GM13977 (cell line): ENCODE measurements at places on chromosomes 3 and 15.

- DNase-seq, result no peak
Observed at GRCh38 chr3:29274667-29275066, 6.2 kb upstream of the RBMS3 start.

DNA sequence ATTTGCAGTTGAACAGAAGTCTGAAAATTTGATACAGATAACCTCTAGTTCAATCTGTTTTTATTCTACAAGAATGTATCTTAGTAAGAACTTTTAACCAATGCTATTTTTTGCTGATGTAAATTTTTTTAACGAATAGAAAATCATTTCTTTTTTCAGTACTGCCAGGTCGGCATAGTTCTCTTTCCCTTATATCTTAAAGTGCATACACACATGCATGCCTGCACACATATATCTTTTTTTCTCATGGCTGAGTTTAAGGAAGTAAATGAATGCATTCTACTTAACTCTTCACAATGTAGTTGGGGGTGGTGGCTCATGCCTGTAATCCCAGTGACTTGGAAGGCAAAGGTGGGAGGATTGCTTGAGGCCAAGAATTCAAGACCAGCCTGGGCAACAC, 48.4 kb downstream of the BLM start:
- no peak for DNase-seq

DNA sequence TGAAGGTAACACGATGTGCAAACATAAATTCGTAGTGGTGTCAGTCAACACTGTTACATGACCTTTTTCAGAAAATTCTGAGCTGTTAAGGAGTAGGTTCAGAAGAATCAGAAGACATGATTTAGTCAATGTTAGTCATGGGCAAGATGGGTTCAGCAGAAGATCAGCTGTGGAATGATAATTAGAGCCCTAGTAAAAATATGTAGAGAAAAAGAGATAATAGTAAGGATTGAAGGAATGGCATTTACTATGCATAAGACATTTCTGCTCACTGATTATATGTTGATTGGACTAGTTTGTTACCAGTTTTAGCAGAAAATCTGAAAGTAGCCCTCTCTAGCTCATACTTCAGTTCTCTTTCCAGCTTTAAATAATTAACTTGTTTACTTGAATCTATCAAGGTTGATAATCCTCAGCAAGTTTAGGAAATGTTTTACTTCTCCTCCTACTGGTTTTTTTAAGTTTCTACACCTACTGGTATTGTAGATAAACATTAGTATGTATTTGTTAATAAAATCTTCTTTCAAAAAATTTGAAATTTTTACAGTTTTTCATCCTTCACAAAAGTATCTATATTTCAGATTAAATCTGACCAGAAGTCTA, 98.6 kb downstream of the ALCAM start:
- no peak for DNase-seq

DNA sequence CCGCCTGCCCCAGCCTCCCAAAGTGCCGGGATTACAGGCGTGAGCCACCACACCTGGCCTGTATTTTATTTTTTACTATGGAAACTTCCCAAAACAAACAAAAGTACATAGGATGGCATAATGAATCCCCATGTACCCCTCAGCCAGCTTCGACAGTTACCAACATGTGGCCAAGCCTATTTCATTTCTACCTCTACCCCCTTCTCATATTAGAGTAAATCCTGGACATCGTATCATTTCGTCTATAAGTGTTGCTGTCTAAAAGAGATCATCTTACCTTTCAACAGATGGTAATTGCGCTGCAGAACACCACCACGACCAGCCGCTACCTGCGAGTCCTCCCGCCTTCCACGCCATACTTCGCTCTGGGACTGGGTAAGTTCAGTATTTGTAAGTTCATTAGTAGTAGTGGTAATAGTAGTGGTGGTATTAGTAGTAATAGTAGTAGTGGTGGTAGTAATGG, 44.9 kb downstream of the DLEC1 start:
- no peak for DNase-seq

GRCh38 chr3:193929921-193930646, 205.9 kb upstream of the HES1 start:
- no peak for DNase-seq

DNA sequence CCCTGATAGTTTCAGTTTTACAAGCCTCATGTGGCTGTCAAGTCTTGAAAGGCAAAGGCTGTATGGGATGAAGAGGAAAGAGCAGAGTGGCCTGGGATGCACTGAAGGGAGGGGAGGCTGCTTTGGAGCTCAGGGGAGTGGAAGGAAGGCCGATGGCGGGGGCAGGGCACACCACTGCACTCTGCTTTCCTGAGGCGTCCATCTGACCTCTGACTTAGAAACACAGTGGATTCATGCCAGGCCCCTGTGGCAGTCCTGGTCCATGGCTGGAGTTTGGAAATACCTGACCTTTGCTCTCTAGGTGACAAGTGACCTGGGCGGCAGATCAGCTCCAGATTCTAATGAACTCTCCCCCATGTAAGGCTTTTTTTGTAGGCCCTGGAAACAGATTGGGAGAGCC, 19.0 kb downstream of the FAH start:
- DNase-seq, result no peak

- DNase-seq, result no peak
Observed at GRCh38 chr3:170753421-170754310, 116.3 kb downstream of the RPL22L1 start.

GRCh38 chr3:18007980-18008379, 265.5 kb upstream of the TBC1D5 start:
- no peak for DNase-seq

DNA sequence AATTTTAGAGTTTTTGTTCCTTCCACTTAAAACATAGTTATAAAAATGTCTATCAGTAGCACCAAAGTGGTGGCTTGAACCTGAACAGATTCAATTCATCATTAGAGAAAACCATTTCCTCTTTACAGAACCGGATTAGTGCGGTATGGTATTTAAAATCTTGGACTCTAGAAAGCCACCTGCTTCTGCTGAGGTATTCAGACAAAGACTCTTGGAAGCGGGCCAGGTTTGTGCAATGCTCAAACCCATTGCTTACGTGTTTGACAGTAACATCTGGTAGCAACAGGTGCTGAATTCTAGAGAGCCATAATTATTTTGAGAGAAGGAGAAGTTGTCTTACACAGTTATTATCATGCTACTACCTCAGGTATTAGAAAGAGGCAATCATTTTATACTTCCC, 290.5 kb downstream of the NAALADL2 start:
- DNase-seq, result peak; percentile 14

DNA sequence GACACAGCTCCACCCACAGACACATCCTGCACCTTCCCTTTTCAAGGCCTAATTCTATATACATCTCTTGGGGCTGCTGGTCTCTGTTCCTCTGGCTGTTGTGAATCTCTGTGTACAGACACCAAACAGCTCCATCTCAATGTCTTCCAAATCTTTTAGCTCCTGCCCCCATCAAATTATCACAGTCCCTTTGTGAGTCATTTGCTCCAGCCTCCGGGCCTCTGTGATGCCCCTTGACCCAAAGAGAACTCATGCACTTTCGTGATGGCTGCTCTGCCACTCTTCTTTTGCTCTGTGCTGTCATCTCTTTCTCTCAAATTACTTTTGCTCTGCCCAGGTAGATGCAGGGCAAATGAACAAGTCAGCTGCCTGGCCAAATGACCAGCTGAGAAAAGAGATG, 369.0 kb upstream of the CDIN1 start:
- DNase-seq, result no peak

- peak; percentile 80 for DNase-seq
Observed at GRCh38 chr15:74821091-74821789, 5.2 kb upstream of the CPLX3 start.
